ENCODE measurements at places on chromosomes 12 and 14.
A peak's percentile ranks its signal among the peaks of the same experiment; 100 is the strongest.

GRCh38 chr12:45762185-45763110 is 32.9 kb downstream of the ARID2 start:
- DNase-seq = peak; percentile 4

- no peak for DNase-seq
Measured at GRCh38 chr12:69130064-69130463, 109.3 kb upstream of the CPSF6 start.

GRCh38 chr12:117044790-117045159 is 54.4 kb downstream of the TESC start:
- no peak for DNase-seq

- no peak for DNase-seq
Measured at GRCh38 chr12:52395761-52396434, 10.2 kb downstream of the KRT82 start.

GRCh38 chr14:29236401-29236800 is 469.8 kb downstream of the FOXG1 start:
- DNase-seq = no peak

DNA sequence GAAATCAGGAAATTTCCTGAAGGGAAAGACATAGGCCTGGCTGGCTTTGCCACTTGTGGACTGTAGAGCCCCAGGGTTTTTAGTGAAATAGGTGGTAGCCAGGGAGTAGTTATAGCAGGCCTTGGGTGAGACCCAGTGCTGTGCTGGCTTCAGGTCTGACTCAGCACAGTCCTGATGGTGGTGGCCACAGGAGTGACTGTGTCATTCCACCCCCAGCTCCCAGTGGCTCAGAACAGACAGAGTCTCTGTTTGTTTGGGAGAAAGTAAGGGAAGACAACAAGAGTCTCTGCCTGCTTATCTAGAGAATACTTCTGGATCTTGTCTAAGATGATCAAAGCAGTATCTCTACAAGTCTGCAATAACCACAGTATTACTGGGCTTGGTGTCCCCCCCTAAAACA is 27.5 kb upstream of the OR6J1 start:
- no peak for DNase-seq

DNA sequence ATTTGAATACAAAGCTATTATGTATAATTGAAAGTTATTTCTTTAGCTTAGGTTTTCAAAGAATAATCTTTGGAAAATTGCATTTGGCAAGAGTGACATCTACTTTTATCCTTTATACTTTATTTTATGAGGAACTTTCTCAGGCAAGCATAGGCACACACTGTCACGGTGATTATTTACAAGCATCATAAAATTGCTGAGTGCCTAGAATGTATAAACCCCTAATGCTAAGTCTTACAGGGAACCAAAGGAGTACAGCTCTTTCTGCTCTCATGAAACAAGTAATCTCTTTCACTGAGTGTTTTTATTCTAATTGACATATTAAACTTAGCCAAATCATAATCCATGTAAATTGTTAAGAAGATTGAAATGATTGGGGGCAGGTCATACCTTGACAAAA is 154.9 kb downstream of the FSCB start:
- no peak for DNase-seq

GRCh38 chr12:1093166-1093751 is 102.2 kb downstream of the ERC1 start:
- no peak for DNase-seq

DNA sequence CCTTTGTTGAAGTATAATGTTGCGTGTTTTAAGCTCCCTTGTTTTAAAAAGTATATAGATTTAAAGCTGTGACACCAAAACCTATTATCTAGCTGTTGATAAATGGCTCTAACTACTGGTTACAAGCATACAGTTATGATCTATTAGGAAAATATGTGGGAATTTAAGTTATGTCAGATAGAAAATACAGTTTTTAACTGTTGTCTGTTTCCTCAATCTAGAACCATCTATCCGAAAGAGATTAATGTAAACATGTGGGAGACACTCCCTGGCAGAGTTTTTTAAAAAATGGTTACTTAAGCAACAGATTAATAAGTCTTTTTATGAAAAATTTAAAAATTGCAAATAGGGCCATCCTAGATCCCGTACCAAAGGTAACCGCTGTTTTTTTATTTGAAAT is 8.2 kb downstream of the RPL36AL start:
- DNase-seq = no peak

- DNase-seq = no peak
Measured at GRCh38 chr12:94707892-94708291, 57.5 kb upstream of the TMCC3 start.

Measured in amygdala (tissue), 56 donors.